Stimulated activated CD8-positive, alpha-beta memory T cell treated with anti-CD3 and anti-CD28 coated beads, Interleukin-2, amount 100 ng/mL, for 1 hour (primary cell): ENCODE measurements at places on chromosomes 16 and 17.

GRCh38 chr17:82061047-82061925 lies 4.3 kb downstream of the DUS1L start:
- DNase-seq, result no peak

GRCh38 chr17:48619826-48620449 lies 4.8 kb upstream of the HOXB8 start:
- no peak for DNase-seq

GRCh38 chr16:55760310-55761001 lies 72.4 kb downstream of the CES1 start:
- DNase-seq, result no peak

DNA sequence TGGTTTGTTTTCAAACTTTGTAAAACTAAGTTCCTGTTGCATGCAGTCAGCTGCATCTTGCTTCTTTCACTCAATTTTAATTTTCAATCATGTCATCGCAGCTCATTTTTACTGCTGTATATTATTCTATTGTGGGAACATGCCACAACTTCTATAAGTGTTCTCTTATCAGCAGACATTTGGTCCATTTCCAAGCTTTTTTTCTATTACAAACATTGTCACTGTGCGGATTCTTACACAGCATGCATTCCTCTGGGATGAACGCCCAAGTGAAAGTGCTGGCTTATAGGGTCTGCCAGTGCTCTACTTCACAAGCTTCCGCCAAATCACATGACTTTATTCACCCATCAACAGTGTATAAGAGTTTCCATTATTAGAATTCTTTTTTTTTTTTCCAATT lies 22.7 kb downstream of the GINS3 start:
- no peak for DNase-seq

- peak; percentile 58 for DNase-seq
These were observed 725 bp downstream of the KRTAP16-1 start for GRCh38 chr17:41308251-41308917.

- DNase-seq, result no peak
These were observed 101.3 kb downstream of the HAPSTR1 start for GRCh38 chr16:9192746-9193145.

DNA sequence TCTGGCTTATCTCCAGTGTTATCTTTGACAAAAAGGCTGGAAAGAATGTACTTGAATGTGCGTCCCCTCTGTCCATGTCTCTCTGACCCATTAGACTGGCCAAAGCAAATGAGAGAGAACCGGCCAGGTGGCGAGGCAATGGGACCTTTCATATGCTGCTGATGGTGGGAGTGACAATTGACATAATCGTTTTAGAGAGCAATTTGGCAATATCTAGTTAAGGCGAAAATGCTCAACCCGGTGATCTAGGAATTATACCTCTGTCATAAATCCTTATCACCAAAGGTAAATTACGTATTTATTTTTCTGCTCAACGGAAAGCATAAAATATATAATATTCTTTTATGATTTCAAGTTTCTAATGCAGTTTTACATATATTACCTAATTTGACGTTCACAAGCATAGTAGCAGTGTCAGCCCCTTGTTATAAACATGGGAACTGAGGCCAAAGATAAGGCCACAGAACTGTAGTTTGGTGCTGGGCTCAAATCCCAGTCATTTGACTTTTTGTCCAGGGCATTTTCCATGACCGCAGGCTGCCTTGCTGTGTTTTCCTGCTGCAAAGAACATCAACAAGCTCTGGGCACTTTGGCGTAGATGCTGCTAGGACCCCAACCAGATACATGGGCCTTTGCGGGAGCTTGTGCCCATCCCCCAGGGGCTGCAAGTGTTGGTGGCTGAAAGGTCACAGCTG lies 14.7 kb upstream of the SDK2 start:
- DNase-seq, result no peak

GRCh38 chr16:85479972-85480726 lies 133.0 kb upstream of the GSE1 start:
- no peak for DNase-seq

GRCh38 chr17:51951741-51952140 lies 206.8 kb downstream of the CA10 start:
- no peak for DNase-seq

DNA sequence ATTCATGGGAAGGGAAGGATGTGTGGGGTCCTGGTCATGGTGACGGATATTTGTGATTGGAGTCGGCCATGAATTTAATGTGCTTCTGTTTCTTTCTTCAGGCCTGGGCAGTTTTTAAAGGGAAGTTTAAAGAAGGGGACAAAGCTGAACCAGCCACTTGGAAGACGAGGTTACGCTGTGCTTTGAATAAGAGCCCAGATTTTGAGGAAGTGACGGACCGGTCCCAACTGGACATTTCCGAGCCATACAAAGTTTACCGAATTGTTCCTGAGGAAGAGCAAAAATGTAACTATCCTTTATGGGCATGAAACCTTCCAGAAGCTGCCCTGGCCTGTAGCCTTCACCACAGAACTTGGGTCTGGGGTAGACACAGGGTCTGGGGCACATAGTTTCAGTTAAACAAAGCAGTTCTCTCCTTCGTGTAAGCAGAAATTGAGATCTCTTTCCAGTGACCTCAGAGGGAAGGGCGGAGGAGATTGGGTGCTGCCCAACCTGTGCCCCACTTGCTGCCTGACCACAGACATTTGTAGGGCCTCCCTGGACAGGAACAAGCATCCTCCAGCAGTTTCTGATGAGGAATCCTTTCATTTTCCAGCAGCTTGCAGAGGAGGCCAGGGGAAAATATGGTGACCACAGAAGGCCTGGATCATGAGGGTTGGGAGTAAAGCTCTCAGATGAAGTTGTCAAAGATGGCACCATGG lies 10.1 kb downstream of the IRF8 start:
- no peak for DNase-seq

GRCh38 chr17:81821603-81822311 lies 11.3 kb downstream of the MCRIP1 start:
- DNase-seq, result no peak

- DNase-seq, result no peak
These were observed 30.8 kb upstream of the CBLN1 start for GRCh38 chr16:49312389-49312985.

DNA sequence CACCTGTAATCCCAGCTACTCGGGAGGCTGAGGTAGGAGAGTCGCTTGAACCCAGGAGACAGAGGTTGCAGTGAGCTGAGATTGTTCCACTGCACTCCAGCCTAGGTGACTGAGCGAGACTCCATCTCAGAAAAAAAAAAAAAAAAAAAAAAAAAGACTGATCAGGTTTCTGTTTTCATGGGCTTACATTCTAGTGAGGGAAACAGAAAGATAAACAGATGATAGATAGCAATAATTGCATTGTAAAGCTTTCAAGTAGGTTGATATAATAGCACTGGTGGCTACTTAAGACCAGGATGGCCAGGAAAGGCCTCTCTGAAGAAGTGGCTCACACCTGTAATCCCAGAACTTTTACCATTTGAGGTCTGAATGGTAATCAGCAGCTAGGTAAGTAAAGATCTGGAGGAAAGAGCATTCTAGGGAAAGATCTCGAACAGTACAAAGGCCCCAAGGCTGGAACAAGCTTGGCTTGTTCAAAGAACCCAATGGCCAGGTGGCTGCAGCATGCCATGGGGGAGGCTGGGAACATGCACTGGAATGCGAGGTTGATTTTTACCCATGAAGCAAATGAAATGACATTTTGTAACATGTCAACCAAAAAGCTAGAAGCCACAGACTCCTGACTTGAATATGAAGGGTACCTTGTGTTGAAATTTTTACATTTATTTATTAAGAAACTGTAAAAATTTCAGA lies 108.3 kb upstream of the DHX40 start:
- no peak for DNase-seq

GRCh38 chr16:55622930-55623561 lies 32.7 kb upstream of the SLC6A2 start:
- DNase-seq, result no peak

- no peak for DNase-seq
These were observed 2.6 kb downstream of the SLC5A2 start for GRCh38 chr16:31485571-31485970.

DNA sequence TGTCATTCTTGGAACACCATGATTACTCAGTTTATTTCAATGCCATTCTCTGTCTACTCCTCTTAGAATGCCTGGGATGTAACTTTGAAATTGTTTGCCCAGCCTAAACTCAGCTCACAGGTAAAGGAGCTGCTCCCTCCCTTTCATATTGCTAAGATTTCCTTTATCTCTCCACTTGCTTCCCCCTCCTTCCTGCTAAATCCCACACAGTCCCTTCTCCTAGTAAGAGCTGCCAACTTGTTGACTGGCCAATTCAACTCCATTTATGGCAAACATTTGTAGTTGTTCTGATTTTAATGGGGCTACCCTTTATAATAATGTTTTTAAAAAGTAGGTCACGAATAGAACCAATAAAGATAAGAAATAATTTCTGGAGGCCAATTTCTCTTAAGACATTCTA lies 146.1 kb downstream of the SKAP1 start:
- no peak for DNase-seq

DNA sequence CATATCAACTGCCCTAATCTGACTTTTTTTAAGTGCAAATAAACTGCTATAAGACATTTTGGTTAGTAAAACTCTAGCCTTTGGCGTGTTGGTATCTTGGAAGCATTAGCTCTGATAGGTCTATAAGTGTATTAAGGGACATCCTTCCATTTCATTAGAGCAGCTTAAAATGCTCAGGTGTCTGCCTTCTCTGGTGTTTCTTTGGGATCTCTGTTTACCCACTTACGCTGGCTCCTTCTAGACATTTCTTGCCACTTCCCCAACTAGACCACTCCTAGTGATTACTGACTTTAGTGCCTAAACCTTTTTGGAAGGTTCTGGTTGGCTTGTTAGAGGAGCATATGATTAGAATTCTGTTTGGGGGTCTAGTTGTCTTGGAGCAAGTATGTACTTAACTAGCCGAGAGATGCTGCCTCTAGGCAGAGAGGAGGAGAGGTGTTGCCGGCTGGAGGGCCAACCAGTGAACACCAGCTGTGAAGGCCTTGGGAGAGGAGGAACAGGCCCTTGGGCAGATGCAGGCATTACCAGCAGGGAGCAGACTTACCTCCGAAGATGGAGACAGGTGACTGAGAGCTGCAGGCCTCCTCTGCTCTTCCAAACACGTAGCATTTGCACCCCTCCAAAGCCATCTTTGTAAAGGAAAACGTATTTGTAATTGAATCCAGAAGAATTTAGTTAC lies 15.2 kb upstream of the CLEC18C start:
- no peak for DNase-seq

GRCh38 chr17:73309727-73310596 lies 1.8 kb downstream of the CDC42EP4 start:
- no peak for DNase-seq

GRCh38 chr16:29868396-29869009 lies 5.5 kb upstream of the CDIPT start:
- DNase-seq, result no peak

- DNase-seq, result no peak
These were observed 9.2 kb upstream of the PRKCB start for GRCh38 chr16:23826528-23827045.

GRCh38 chr17:32111141-32111771 lies 31.0 kb upstream of the RHOT1 start:
- DNase-seq, result no peak

DNA sequence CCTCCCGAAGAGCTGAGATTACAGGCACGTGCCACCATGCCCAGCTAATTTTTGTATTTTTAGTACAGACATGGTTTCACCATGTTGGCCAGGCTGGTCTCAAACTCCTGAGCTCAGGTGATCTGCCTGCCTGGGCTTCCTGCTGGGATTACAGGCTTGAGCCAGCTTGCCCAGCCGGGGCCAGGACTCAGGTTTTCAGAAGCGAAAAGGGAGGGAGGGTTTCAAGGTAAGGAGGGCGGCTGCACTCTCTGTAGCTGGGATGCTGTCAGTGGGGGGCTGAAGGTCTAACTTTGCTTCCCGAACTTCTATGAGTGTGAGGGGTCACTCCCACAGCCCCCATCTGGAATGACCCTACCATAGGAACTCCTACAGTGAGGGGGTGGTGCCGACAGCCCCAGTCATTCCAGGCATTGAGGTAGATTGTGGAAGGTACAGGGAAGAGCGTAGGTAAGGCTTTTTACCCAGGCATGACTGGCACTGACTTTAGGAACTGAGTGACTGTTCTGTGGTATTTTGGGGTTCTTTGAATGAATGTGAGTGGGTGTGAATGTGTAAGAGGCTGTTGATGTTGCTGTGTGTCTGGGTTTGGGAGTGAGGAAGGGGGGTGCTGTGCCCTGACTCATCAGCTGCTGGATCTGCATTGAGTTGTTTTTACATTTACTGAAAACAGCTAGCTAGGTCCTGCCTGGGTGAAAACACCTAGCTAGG lies 3.8 kb upstream of the C1QL1 start:
- no peak for DNase-seq

GRCh38 chr17:1324201-1324771 lies 44.8 kb downstream of the TRARG1 start:
- DNase-seq, result no peak

DNA sequence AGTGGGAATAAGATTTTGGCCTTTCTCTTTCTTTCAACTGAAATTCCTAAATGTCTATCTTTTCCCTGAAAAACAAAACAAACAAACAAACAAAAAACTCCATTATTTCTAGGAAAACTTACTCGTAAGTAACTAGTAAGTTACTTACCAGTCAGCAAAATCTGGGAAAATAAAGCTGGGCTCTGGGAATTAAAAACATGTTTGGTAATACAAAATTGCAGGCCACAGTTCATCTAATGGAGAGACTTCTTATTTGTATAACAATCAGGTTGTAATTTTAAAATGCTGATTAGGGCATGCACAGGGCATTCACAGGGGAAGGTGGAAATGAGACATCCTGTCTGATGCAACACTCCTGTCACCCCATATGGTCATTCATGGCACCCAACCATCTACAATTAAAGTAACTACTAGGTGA lies 3.8 kb upstream of the WIPI1 start:
- DNase-seq, result no peak

GRCh38 chr17:10871914-10872313 lies 34.0 kb upstream of the PIRT start:
- no peak for DNase-seq

DNA sequence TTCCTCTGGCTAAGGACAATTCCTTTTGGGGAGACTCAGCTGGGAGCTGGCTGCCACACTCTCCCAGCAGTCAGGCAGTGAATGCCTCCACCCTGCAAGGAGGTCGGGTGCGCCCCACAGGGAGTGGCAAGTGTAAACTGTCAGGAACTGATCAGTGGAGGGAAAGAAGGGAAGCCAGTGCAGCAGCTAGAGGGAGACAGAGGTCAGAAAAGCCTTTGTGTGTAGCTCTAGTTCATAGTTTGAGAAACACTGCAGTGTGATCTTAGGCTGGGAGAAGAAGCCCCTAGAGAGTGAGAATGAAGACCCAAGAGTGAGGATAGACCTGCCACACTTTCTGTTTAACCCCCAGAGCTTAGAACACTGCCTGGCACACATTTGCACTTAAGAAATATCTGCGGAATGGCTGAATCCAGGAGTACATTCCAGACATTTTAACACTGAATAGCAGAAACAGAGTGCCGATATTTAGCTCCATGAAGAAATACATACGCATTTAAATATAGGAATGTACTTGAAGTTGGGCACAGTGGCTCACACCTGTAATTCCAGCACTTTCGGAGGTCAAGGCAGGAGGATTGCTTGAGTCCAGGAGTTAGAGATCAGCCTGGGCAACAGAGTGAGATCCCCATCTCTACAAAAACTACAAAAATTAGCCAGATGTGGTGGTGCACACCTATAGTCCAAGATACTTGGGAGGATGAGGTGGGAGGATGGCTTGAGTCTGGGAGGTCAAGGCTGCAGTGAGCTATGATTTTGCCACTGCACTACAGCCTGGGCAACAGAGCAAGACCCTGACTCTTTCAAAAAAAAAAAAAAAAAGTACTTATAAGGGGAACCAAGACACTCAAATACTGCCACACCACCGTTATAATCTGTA lies 11.1 kb upstream of the SLC5A11 start:
- no peak for DNase-seq

- no peak for DNase-seq
These were observed 36.5 kb downstream of the FTO start for GRCh38 chr16:53740476-53740875.

GRCh38 chr16:46991729-46992704 lies 18.5 kb upstream of the DNAJA2 start:
- no peak for DNase-seq
